ENCODE measurements at places on chromosomes 3 and 15.

GRCh38 chr3:188584162-188584529 is 430.2 kb downstream of the LPP start:
- DNase-seq, result no peak

- DNase-seq, result no peak
Observed at GRCh38 chr3:39067286-39067685, 15.5 kb downstream of the WDR48 start.

DNA sequence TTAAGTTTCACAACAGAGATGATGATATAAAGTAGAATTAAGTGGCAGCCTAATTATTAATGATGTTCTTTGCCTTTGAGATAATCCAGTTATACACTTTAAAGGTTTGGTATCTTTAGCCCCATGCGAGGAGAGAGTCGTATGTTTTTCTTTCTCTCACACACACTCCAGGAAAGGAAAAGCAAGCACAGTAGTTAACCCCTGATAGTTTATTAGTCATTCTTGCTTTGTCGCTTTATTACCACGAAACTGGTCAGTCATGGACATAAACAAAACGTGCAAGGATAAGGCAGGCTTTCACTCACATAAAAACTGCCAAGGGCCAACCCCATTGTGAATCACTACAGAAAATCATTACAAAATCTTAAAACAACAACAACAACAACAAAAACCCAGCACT is 866.9 kb downstream of the FHIT start:
- no peak for DNase-seq

- no peak for DNase-seq
Observed at GRCh38 chr15:85676342-85677098, 118.2 kb downstream of the KLHL25 start.

DNA sequence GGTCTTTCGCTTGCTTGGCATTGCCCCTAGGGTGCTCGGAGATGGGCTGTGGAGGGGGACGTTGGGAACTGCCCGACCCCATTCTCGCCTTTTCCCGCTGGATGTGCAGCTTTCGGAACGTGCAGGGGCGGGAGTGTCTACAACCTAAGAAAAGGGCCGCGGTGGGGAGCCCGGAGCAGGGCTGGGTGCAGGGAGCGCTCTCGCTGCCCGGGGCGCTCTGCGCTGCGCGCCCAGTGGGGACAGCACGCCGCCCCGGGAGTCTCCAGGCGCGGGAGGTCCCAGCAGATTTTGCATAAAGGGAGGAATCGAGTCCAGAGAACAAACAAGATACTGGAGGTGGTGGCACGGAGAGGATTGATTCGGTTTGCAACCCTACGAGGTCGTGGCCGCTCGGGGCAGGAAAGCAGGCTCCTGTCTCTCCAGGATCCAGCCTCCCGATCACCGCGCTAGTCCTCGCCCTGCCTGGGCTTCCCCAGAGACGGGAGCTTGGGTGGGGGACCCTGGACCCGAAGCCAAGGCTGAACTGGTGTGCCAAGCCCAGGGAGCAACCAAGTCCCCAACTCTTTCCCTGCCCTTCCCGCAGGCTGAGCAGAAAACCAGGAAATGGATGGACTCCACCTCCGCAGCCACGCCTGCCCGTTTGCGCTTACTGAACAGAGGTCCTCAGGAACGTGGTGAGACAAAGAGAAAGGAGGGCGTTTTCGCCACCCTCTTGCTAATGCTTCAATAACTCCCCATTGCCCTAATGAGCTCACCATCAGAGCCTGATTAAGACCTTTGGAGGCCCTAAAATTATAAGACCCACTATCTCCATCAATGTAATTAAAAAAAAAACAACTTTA is 59.7 kb downstream of the NOX5 start:
- no peak for DNase-seq

- DNase-seq, result no peak
Observed at GRCh38 chr3:71684757-71685386, 40.3 kb downstream of the EIF4E3 start.

GRCh38 chr3:67863869-67864268 is 209.5 kb upstream of the SUCLG2 start:
- DNase-seq, result no peak

Data from GM20000 (cell line).